ENCODE measurements at places on chromosomes 1 and 21.

GRCh38 chr1:53326598-53327181, 1.2 kb downstream of the LRP8 start:
- DNase-seq, result no peak

- peak; percentile 58 for DNase-seq
Measured at GRCh38 chr1:13583966-13584791, 547 bp downstream of the PDPN start.

DNA sequence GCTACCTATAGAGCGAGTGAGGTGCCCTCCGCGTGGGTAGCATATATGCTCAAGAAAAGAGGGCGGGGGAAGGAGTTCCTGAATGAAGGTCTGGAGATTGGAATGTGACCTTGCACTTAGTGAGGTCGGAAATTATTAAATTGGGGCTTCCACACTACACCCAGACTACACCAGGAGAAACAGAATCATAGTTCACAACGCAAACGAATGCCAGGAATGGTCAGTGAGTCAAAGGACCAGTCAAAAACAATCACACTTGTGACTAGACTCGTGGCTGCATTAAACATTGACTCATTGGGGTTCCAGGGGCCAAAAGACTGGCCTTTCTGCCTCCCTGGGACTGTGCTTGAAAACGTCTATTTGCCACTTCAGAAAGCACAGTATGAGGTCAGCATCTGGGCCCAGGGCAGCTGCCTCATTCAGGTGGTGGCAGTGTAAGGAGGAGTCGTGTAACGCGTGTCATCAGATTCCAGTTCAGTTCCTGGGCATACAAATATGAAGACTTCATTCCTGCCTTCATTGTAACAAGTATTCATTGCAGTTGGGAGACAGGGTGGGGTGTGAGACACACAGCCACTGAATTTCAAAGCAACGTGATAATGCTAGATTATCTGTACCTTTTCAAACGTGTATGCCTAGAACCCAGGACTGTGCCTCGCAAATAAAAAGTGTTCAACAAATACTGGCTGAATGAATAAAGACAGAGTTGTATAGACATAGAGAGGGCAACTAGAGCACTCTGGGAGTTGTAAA, at the start of gene YOD1:
Gene YOD1 (minus strand): TSS at position 18 of the 753 bp plus-strand sequence. CDS start 178 bp downstream, outside the sequence.
- no peak for DNase-seq

GRCh38 chr1:224407571-224408293, 26.9 kb downstream of the WDR26 start:
- DNase-seq, result no peak

- DNase-seq, result peak; percentile 8
Measured at GRCh38 chr1:152109231-152109997, 5.8 kb downstream of the TCHH start.

GRCh38 chr1:6185635-6186382, 5.7 kb upstream of the CHD5 start:
- DNase-seq, result peak; percentile 55

GRCh38 chr1:84069236-84069845, 70.4 kb upstream of the TTLL7 start:
- no peak for DNase-seq

DNA sequence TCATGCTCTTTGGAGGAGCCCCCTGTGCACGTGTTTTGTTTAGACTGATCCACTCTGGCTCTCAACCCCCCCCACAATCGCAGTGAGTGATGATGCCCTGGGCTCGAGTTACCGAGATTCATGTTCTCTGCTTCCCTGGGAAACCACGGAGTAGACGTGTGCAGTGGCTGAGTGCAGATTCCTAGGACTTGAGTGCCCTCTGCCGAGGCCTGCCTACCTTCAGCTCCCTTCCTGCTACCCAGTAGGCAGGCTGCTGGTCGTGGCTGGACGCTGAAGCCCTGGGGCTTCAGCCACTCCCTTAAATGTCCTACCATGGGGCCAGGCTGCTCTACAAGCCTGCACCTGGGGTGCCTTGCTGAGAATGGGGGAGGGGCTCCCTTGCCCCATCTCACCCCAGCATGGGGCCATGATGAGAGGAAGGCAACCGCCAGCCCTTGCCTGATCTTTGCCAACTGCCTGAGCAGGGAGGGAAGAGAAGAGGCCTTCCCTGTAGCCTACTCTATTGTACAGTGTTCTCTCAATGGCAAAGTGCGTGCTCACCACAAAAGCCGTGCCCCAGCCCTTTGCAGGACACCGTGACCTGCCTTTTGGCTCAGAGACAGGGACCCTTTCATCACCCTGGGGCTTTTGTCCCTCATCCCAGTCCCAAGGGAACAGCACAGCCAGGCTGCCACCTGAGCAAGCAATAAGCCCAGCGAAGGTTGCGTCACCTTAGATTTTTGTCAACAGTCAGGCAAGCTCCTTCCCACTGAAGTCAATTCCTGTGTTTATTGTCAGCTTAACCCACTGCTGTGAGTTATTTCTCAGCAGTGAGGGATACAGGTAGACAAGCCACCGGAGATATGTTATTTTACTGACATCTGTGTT, 4.1 kb upstream of the GRIK3 start:
- DNase-seq, result no peak

- peak; percentile 59 for DNase-seq
Measured at GRCh38 chr1:151905070-151905442, 4.3 kb downstream of the THEM4 start.

- DNase-seq, result no peak
Measured at GRCh38 chr1:1703796-1704195, 11.2 kb upstream of the SLC35E2B start.

DNA sequence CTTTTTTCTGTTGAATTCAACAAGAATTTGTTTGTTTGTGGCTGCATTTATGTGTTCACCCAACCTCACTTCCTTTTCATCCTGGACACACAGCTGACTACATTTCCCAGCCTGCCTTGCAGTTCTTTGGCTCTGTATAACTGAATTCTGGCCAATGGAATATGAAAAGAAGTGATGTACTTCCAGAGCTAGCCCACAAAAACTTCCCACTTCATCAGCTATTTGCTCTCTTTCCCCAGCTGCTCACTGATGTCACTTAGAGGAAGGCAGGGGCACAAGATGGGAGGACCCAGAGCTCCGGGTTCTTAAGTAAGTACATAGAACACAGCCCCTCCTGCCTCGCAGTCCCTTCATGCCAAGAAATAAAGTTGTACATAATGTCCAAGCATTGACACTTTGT, 235.0 kb upstream of the FGGY start:
- peak; percentile 98 for DNase-seq

DNA sequence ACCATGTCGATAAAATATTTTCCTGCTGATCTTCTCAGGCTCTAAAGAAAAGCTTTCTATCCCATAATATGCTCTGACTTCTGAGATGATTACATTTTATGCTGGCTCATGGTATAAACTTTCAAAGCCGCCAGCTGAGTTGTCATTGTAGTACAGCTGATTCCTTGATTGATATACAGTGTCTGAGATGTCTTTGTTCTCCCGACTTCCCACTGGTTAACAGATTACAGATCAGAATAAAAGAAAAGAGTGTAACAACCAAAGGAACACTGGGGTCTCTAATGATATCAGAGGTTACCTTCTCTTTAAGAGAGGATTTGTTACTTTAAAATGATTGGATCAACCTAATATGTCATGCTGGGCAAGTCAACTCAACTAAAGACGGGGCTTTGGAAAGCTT, 485.4 kb upstream of the LRRC7 start:
- DNase-seq, result no peak

GRCh38 chr1:223486366-223486765, 93.2 kb downstream of the CCDC185 start:
- no peak for DNase-seq

DNA sequence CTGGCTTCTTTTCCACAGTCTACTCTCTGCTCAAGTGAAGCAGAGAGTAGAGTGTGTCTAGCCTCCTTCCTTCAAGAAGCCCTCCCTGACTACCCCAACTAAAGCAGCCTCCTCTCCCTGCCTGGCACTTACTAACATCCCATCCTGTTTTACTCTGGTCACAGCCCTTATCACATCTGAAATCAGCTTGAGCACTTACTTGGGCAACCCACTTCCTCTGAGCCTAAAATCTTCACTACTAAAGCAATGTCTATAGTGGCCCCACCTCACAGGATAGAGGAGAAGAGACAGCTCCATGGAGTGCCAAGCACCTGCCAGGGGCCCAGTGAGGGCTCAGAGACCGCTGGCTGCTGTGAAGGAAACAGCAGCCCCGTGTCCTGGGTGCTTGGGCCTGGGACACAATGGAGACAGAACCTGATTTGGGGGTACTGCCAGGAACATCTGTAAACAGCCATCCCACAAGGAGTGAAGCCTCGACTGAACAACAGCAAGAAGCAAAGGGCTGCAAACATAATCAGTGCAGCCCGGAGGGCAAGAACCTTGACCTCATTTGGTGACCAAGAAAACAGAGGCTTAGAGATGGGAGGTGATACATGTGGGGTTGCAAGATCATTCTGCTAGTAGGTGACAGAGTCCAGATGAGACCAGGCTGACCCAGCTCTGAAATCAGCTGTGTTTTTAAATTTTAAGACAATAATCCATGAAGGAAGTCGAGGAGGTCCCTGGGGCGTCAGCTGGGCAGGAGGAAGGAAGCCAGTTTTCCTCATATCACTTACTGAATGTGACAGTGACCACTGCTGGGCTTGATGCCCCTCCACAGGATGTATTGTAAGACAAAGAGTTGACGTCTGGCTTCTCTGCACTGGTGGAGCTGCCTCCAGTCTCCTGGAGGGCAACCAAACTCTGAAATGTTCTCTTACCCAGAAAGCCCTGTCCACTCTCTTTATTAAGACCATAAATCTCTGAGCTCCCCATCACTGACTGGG, 710.6 kb downstream of the MATN1 start:
- no peak for DNase-seq

DNA sequence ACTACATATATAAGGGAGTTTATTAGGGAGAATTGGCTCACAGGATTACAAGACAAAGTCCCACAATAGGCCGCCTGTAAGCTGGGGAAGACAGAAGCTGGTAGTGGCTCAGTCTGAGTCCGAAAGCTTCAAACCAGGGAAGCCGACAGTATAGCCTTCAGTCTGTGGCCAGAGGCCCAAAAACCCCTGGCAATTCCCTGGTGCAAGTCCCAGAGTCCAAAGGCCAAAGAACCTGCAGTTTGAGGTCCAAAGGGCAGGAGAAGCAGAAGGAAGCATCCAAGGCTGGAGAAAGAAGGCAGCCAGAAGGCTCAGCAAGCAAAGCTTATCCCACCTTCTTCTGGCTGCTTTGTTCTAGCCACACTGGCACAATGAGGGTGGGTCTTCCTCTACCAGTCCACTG, 13.9 kb downstream of the TTLL7 start:
- DNase-seq, result no peak
